T-cell (primary cell): ENCODE measurements at places on chromosomes 16 and 17.

DNA sequence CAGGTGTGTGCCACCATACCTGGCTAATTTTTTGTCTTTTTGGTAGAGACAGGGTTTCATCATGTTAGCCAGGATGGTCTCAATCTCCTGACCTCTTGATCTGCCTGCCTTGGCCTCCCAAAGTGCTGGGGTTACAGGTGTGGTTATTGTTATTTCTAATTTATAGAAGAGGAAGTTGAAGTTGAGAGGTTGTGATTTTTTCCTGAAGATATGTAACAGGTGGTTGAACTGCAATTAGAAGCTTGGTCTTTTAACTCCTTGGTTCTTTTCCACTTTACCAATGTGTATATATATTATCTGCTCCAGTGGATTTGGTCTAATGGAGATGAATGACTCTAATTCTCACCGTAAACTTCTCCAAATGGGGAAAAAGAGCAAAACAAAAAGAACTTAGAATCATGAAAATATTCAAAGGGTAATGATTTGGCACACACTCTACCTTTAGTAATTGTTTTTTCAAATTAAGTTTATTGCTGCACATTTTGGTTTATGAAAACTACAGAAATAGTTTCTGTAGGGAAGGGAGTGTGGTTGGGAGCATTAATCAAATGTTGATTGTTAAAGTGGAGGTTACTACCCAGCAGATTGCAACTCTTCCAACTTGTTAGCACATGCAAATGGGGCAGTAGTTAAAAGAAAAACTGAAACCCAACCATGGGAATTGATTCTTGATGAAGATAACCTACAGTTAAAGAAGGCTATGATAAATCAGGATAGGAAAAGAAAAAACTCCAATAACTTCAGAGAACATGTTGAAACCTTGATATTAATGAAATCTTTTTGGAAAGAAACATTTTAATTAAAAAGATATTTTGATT, 1.8 kb upstream of the KRT10 start:
- DNase-seq = no peak

- DNase-seq = no peak
These were observed 317.8 kb downstream of the RBFOX1 start for GRCh38 chr16:7650431-7650830.

GRCh38 chr16:81366316-81366932, 51.7 kb downstream of the GAN start:
- no peak for DNase-seq

DNA sequence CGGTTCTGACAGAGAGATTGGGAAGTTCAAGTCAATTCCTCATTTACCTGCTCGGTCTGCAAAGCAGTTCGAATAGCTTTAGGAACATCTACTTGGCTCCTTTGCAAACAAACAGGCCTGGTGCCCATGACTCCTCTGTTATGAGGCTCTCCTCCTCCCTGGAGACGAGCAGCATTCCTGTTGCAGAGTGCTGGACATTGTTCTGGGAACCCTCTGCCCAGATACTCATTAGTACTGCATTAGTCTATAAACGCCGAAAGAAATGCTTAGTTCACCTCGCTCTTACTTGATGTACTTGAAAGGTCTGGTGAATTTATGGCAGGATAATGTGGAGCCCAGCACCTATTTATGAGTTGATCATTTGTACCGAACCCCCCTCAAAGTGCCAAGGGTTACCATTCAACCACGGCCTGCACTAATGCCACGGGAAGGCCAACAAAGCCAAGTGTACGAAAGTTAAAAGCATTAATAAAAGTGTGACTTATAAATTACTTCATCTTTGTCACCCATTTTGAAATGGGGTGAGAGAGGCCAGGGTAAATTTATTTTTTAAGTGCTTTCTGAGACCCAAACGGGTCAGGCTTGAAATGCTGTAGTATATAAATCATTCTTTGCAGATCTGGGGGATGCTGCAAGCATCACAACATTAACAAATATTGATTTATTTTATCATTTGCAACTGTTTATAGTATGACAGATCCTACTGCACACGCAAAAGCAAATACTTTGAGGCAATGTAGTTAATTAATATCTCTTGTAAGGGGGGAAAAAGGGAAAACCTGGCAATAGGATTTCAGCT, 478.9 kb upstream of the PSMD7 start:
- no peak for DNase-seq

DNA sequence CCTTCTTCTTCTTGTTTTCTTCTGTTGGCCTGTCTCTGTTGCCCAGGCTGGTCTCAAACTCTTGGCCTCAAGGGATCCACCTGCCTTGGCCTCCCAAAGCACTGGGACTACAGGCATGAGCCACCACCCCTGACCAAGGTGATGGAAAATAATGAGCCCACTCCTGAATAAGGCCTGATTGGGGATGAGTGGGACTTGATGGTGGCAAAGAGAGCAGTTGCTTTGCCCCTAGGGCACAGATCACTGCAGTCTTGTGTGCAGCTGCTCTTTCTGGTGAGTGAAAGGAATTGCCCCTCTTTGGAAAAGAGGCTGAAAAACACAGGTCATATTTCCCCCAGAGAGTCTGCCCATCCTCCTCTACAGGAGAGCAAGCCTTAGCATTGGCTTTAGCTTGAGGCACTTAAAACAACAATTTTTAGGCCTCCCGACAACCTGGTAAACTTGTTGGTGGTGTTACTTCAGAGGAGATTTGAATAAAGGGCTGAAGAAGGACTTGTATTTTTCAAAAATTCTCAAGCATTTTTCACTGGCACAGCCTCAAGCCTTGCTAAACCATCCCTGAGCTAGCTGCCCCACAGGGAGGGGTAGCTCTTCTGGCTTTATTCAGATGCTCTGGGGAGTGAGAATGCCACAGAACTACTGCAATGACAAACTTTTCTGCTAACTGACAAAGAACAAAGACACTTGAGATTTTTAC, 6.1 kb upstream of the PDP2 start:
- no peak for DNase-seq

DNA sequence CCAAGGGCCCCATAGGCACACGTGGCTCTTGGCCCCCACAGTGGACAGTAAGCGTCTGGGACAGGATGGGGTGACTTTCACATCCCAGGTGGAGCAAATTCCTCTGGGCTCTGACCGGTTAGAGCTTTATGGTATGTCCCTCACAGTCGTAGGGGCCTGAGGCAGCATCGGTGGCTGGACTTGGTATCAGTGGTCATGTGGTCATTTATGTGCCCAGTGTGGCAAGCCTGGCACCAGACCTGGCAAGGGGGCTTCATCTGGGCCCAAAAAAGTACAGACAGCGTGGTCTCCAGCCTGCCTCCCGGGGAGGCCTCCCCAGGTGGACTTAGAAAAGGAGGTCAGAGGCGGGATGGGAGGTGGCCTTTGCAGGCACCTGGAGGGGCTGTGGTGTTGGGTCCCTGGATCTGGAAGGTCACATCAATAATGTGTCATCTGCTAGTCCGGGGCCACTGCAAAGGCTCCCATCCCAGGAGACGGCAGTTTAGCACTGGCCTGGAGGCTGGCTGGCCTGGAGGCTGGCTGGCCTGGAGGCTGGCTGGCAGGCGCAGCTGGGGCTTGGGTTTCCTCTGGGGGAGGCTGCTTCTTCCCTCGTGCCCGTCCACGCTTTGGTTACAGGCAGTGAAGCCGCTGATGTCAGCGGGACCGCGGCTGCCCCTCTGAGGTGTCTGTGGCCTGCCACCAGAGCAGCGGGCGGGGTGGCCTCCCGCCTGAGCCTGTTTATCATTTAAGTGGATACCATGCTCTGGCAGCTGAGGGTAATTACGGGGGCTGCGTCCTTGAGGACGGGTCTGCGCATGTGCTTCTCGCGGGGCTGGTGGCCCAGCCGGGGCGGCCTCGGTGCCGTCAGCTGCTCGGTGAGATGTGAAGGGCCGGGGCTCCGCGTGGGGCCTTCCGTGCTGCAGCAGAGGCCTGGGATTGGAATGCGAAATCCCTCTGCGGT, 20.7 kb upstream of the CBX4 start:
- no peak for DNase-seq

GRCh38 chr17:55649957-55650597, 72.6 kb downstream of the TMEM100 start:
- no peak for DNase-seq
